ENCODE measurements at places on chromosomes 11 and 22. TPM values are rescaled to one million over a fixed set of nuclear protein-coding genes. Genes with fewer than 3 reads are reported as not detected.

GRCh38 chr22:47474464-47474863 lies 712.0 kb downstream of the TBC1D22A start:
- no peak for DNase-seq

- DNase-seq, result no peak
These were observed 305.9 kb downstream of the BRD1 start for GRCh38 chr22:49521787-49522224.

GRCh38 chr11:2534957-2535672 lies 90.3 kb downstream of the KCNQ1 start:
- DNase-seq, result no peak

GRCh38 chr22:41848468-41848867 lies 15.6 kb downstream of the SREBF2 start:
- DNase-seq, result no peak

DNA sequence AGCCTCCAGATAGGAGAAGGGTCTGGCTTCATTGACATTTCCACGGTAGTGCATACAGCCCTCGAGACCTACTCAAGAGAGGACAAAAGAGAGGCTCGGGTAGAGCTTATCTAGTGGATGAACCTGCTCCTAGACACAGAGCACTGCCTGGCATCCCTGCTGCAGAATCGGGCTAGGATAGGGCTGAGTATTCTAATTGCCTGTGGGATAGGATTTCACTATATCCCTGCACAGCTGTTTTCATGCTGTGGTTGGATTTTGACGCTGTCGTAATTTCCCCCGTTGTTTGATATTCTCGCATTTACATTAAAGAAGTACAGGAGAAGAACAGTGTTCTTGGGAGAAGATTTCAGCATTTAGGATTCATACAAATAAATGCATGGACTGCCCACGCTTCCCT lies 107.8 kb downstream of the KIRREL3 start:
- no peak for DNase-seq

DNA sequence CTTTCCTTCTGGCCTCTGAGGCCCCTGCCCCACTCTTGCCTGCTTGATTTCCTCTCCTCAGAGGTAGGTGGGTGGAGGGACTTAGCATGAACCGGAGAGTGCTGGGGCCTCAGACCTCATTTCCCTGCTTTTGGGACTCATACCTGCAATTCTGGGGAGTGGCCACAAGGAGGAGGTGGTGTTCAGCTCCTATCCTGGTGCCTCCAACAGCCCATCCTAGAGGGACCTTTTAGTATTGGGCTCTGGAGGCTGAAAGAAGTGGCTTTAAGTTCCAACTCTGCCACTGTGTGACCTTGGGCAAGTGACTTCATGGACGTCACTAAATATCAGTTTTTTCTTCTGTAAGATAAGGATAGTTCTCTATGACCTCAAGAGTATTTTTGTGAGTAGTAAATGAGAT lies 98.6 kb downstream of the KIAA1671 start:
- DNase-seq, result no peak

DNA sequence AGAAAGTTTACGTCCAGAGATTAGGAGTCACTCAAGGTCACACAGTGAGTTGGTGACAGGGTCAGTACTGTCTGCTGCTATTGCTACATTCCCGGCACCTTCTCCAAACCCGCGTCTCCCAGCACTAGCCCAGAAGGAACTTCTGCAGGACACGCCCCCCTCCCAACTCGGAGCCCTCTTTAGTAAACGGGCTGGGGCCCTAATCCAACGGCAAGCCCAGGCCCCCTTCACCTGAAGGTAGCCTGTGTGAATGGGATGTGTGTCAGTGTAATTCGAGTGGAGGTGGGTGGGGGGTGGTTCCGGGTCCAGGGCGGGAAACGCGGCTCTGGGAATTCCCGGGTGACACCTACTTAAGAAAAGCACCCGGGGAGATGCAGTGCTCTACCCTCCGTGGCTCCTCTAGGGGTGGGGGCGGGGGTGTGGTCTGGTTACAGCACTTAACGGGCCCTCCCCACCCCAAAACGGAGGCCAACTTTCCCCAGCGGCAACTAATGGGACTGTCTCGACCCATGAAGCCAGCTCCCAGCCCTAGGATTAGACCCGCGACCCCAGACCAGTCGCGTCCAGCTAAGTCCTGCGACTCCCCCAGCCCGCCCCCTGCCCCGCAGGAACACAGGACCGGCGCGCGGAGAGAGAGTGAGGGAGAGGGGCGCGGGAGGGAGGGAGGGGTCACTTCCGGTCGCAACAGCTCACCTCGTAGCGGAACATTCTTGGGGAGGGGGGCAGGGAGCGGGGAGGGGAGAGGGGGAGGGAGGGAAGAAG lies 468 bp downstream of the PATL1 start:
- peak; percentile 48 for DNase-seq

DNA sequence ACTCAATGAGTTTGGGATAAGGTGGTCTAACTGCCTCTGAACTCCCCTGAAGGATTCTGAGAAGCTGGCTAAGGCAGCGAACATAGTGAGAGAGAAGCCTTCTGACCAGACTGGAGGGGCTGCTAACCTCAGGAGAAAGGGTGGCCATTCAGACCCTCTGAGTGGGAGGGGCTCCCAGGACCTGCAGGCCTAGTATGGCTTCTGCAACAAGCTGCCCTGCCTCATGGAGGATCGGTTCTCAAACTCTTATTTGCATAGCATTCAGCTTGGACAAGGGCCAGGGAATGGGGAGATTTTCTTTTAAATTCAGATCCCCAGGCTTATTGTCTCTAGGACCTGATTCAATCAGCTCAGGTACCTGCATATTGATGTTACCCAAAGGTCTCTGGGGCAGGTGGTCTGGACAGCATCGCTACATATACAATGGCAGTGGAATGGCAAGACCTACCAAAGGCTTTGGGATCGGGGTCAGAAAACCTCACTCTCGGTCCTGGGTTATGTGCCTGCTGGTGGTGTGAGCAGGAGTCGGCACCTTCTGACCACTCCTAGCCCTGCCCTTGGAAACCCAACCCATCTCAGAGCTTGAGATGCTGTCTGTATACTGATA lies 599.1 kb downstream of the BRD1 start:
- DNase-seq, result no peak

DNA sequence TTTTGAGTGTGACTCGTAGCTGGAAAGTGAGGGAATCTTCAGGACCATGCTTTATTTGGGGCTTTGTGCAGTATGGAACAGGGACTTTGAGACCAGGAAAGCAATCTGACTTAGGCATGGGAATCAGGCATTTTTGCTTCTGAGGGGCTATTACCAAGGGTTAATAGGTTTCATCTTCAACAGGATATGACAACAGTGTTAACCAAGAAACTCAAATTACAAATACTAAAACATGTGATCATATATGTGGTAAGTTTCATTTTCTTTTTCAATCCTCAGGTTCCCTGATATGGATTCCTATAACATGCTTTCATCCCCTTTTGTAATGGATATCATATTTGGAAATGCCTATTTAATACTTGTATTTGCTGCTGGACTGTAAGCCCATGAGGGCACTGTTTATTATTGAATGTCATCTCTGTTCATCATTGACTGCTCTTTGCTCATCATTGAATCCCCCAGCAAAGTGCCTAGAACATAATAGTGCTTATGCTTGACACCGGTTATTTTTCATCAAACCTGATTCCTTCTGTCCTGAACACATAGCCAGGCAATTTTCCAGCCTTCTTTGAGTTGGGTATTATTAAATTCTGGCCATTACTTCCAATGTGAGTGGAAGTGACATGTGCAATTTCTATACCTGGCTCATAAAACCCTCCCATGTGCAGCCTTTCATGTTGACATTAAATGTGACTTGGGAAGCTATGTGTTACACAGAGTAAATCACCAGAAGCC lies 11.0 kb downstream of the OR51E1 start:
- no peak for DNase-seq

DNA sequence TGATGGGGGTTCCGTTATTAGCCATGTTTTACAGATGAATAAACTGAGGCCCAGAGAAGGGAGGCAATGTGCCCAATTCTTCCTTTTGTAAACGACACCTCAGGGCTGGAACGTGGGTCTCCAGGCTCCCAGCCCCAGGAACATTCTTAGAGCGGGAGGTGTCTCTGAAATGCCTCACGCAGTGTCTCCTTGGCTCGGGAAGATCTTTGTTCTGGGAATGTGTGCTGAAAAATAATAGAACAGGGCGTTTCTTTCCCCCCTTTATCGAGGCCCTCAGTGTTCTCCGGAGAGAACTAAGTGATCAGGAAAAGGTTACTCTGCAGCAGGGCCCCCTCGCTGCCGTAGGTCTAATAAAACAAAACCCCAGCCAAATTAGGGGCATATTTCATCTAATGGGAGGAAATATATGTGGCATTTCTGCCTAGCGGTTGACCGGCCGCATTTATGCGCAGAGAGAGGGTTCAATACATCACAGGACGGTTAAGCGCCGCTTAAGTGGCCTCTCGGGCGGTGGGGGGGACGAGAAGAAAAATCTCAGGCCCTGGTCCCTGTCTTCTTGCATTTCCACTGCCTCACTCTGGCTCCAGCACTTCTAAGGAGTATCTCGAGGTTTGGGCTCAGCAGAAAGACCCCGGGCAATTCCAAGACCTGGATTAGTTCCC lies 564.3 kb downstream of the MN1 start:
- DNase-seq, result no peak

DNA sequence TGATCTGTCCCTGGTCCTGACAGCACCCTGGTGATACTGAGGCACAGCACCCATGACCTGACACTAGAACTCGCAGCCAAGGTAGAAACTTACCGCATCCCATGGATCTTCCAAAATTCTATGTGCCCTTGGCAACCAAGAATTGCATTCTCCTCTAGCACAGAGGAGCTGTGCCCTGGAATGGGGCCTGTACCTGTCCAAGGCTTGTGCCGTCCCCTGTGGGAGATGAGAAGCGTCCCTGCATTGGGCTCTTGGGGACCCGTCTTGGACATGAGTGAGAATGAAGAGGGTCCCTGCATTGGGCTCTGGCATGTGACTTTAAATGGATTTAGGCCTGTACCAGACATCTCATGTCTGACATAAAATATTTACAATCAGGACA lies 67.1 kb downstream of the GGTLC2 start:
- no peak for DNase-seq

NLRP10 gene
- under 0.01 TPM for total RNA-seq

MUC6 gene
- total RNA-seq, result not detected

RAB39A gene
- total RNA-seq, result 0.05 TPM

SOX10 gene
- total RNA-seq, result not detected

C1QTNF5 gene
- 127 TPM for total RNA-seq

PANX3 gene
- total RNA-seq, result not detected

KDM4D gene
- total RNA-seq, result 0.65 TPM

Data from dermis blood vessel endothelial cell (primary cell).